ENCODE measurements at places on chromosomes 7 and 10.

GRCh38 chr7:151152643-151153513 is 14.6 kb downstream of the GBX1 start:
- no peaks in the 10 kb centered on the region for H3K4me1 ChIP-seq
- H3K4me3 ChIP-seq: no peak overlapping the region
- no peak for DNase-seq
- no peak overlapping the region for H3K27ac ChIP-seq
- peaks cover 63% of the 10 kb centered on the region for H3K27me3 ChIP-seq
- H3K36me3 ChIP-seq: no peaks in the 10 kb centered on the region

GRCh38 chr10:103998805-103999204 is 31.9 kb downstream of the SLK start:
- H3K27me3 ChIP-seq: no peaks in the 10 kb centered on the region
- no peak overlapping the region for H3K4me3 ChIP-seq
- no peaks in the 10 kb centered on the region for H3K4me1 ChIP-seq
- DNase-seq: no peak
- peaks cover 21% of the 10 kb centered on the region for H3K36me3 ChIP-seq

GRCh38 chr7:115038158-115038557 is 116.3 kb downstream of the MDFIC start:
- no peaks in the 10 kb centered on the region for H3K36me3 ChIP-seq
- H3K4me1 ChIP-seq: no peaks in the 10 kb centered on the region
- H3K4me3 ChIP-seq: no peak overlapping the region
- DNase-seq: no peak
- H3K27me3 ChIP-seq: no peaks in the 10 kb centered on the region

- H3K27me3 ChIP-seq: peaks cover 20% of the 10 kb centered on the region
- no peak overlapping the region for H3K4me3 ChIP-seq
Observed at GRCh38 chr10:132272231-132272971, 35.3 kb downstream of the STK32C start.

DNA sequence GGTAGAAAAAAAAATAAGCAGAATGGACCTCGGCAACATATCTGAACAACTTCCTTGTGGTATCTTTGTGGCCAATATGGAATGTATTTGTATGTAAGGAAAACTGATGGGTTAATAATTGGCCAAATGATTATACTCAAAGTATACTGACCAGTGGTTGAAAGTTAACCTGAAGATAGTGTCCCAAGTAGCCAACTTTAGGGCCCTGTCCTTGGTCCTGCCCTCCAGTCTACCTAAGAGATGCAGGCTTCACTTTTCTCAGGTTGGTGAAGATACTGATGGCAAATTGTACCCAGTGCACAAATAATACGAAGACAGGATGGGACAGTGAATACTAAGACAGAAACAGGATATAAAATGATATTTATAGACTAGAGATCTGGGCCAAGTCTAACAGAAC is 109.2 kb downstream of the SORCS3 start:
- no peaks in the 10 kb centered on the region for H3K36me3 ChIP-seq
- no peak overlapping the region for H3K4me3 ChIP-seq
- no peak for DNase-seq

DNA sequence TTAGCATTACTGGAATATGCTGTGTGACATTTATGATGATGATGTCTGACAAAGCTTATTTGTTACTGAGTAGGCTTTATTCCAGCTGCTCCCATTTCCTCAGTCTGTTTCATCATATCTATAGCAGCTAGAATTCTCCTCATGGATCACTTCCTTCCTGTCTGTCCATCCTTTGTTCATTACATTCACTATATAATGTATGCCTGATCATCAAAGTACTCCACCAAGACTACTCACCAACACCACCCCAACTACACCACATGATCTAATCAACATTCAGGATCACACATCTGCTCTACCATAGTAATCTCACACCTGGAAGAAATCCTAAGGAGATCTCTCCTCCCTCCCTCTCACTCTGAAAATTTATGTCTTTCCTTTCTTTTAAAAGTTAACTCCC is 61.3 kb downstream of the APBB1IP start:
- H3K4me1 ChIP-seq: no peaks in the 10 kb centered on the region
- H3K27me3 ChIP-seq: no peaks in the 10 kb centered on the region
- H3K27ac ChIP-seq: no peak overlapping the region
- DNase-seq: no peak
- no peaks in the 10 kb centered on the region for H3K36me3 ChIP-seq
- no peak overlapping the region for H3K4me3 ChIP-seq

DNA sequence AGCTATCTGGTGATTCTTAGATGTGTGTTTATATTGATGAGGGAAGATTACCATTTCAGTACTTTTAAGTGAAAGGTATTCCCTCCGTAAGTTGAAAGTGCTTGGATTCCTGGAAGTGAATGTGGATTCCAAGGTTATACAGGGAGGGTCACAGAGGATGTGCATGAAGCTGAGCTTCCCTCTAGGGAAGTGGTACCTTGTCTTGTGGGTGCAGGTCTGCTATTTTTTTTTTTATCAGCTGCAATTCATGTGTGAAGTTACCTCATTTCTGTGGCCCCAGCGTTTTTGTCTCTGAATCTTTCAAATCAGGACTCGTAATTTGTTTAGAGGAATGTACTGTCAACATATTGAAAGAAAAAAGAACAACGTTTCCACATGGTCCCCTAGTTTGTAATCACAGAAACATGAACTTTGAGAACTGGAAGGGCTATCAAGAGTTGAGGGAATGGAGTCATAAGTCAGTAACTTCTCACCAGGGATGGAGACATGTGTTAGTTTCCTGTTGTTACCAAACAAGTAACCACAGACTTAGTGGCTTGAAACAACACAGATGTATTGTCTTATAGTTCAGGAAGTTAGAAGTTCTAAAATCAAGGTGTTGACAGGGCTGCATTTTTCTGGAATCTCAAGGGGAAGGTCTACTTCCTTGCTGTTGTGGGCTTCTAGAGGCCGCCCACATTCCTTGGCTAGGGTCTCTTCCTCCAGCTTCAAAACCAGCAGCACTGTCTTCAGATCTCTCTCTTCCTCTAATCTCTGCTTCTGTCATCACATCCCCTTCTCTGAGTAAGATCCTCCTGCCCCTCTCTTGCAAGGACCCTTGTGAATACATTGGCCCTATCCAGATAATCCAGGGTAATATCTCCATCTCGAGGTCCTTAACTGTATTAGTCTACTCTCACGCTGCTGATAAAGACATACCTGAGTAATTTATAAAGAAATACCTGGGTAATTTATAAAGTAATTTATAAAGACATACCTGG is 64.4 kb downstream of the RAB18 start:
- no peak overlapping the region for H3K4me3 ChIP-seq
- no peaks in the 10 kb centered on the region for H3K36me3 ChIP-seq
- no peak for DNase-seq
- H3K4me1 ChIP-seq: no peaks in the 10 kb centered on the region
- no peak overlapping the region for H3K27ac ChIP-seq

GRCh38 chr7:31896925-31897324 is 173.3 kb downstream of the PDE1C start:
- H3K27ac ChIP-seq: no peak overlapping the region
- H3K4me1 ChIP-seq: no peaks in the 10 kb centered on the region
- H3K4me3 ChIP-seq: no peak overlapping the region
- 0 out of 2 replicates have a peak, but pooled peaks cover 4% of the 10 kb centered on the region for H3K27me3 ChIP-seq
- no peaks in the 10 kb centered on the region for H3K36me3 ChIP-seq
- DNase-seq: no peak

DNA sequence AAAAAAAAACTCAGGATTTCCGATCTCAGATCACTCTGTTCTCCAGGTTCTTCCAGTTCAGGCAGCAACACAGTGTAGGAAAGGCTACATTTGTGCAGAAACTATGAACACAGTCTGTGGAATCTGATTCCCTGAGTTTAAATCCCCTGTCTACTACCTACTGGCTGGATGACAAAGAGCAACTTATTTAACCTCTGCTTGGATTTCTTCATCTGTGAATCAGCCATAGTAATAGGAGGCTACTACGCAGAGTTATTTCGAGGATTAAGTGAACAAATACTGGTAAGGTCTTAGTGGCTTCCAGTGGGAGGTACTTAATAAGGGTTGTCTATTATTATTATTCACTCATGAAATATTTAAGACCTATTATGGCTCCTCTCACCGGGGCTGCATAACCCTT is 44.3 kb upstream of the PDCD4 start:
- H3K4me1 ChIP-seq: no peaks in the 10 kb centered on the region
- H3K27ac ChIP-seq: no peak overlapping the region
- H3K4me3 ChIP-seq: no peak overlapping the region
- no peaks in the 10 kb centered on the region for H3K27me3 ChIP-seq

DNA sequence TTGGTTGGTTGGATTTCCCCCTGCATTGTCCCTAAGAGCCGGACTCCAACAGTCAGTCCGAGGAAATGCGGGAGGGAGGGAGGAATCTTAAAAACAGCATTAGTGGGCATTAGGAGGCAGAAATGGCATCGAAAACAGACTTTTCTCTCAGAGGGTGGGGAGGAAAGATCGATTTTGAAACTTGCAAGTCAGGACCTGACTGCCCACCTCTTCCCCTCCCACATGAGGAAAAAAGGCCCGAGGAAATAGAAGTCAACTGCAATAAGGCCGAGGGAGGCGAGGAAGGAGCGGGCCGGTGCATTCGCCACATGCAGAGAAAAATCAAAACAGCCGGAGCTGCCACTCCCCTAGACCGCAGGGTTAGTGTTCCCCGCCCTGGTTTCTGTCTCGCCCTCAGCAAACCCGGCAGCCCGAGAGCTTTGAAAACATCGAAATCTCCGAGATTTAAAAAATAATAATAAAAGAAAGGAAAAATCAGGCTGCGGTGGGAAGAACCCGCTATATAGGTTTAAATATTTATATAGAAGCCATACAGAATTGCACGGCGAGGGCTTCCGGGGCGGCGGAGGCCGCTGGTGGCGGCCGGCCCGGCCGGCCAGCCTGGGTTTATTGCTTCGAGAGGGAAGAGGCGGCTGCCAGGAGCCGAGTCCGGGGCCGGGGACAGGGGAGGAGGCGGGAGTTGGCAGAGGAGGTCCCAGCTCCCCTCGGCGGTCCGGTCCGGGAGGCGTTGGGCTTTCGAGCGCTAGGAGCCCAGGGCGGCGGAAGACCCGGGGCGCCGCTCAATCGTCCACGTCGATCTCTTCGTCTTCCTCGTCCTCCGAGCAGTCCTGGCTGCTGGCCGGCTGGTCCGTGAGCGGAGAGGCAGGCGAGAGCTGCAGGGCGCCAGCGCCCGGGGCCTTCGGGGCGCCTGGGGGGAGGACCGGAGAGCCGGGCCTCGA is 2.5 kb downstream of the LBX1 start:
- H3K36me3 ChIP-seq: no peaks in the 10 kb centered on the region
- no peak overlapping the region for H3K27ac ChIP-seq
- H3K4me1 ChIP-seq: peaks cover 12% of the 10 kb centered on the region
- H3K27me3 ChIP-seq: peaks cover 100% of the 10 kb centered on the region
- no peak for DNase-seq

GRCh38 chr10:52353205-52353604 is 39.1 kb downstream of the DKK1 start:
- H3K27ac ChIP-seq: no peak overlapping the region
- no peak for DNase-seq
- no peaks in the 10 kb centered on the region for H3K36me3 ChIP-seq
- H3K27me3 ChIP-seq: no peaks in the 10 kb centered on the region

GRCh38 chr7:123774496-123774895 is 25.7 kb upstream of the WASL start:
- H3K4me3 ChIP-seq: no peak overlapping the region
- H3K27me3 ChIP-seq: no peaks in the 10 kb centered on the region
- peaks cover 4% of the 10 kb centered on the region for H3K4me1 ChIP-seq
- no peaks in the 10 kb centered on the region for H3K36me3 ChIP-seq
- no peak for DNase-seq
- no peak overlapping the region for H3K27ac ChIP-seq
